Left lung (tissue), 14 donors: ENCODE measurements at places on chromosomes 11 and 22. TPM values are rescaled to one million over a fixed set of nuclear protein-coding genes. Genes with fewer than 3 reads are reported as not detected.

The MUC5AC gene
- total RNA-seq, result not detected

The BDNF gene
- total RNA-seq, result 1.2 TPM

The SMC1B gene
- 0.10 TPM for total RNA-seq

The UPK3A gene
- total RNA-seq, result not detected

The ANO5 gene
- 4.6 TPM for total RNA-seq

The PHOX2A gene
- not detected for total RNA-seq

The CECR2 gene
- total RNA-seq, result 9.9 TPM

The AIFM3 gene
- 6.5 TPM for total RNA-seq

The C22orf31 gene
- total RNA-seq, result not detected

The PGAP2 gene
- total RNA-seq, result 19.5 TPM

The P2RY6 gene
- 4.8 TPM for total RNA-seq

The TRIM5 gene
- 50.6 TPM for total RNA-seq

DNA sequence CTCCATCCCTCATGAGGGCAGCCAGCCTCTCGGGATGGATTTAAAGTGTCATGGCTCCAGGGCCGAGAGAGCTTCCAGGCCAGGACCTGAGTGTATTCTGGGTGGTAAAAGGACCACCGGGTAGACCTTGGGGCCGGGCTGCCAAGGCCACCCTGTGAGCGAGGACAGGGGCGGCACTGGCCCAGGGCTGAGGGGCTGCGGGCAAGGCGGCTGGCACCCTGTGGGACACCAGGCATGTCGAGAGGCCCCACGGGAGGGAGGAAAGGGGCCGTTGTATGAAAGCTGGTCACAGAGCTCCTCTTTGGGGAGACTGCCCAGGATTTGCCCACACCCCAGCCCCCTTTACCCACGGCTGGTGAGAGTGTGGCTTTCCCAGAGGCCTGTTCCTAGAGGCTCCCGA lies 92.3 kb upstream of the RTL6 start:
- DNase-seq, result no peak

- no peak for DNase-seq
Measured at GRCh38 chr22:36116127-36116526, 44.4 kb downstream of the APOL3 start.

- no peak for DNase-seq
Measured at GRCh38 chr11:134155946-134156865, 67.6 kb downstream of the NCAPD3 start.

DNA sequence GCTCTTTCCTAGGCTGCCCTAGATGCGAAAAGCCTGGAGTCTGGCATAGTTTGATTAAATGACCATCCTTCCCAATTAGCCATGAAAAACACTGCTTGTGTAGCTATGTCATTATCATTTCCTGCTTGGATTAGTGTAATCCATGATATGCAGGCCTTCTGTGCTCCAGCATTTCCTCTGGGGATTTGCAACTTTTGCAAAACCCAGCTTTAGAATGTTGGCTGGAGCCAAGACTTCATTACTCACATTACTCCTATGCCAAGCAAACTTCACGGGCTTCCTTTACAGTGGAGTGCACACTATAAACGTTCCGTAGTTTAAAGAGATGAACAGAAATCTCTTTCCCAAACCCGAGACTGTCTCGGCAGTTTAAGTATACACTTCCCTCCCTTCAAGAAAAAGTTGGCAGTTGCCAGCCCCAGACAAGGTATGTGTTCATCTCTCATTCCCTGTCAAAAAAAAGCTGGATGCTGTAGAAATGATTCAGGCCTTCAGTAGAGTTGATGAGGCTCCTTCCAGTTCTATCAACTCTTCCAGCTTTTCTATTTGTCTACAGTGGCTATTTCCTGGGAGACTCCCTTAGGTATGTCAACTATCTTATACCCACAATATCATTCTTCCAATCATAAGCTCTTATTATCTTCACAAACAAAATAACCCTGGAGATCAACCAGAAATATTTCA lies 180.0 kb downstream of the MAML2 start:
- DNase-seq, result peak; percentile 90

DNA sequence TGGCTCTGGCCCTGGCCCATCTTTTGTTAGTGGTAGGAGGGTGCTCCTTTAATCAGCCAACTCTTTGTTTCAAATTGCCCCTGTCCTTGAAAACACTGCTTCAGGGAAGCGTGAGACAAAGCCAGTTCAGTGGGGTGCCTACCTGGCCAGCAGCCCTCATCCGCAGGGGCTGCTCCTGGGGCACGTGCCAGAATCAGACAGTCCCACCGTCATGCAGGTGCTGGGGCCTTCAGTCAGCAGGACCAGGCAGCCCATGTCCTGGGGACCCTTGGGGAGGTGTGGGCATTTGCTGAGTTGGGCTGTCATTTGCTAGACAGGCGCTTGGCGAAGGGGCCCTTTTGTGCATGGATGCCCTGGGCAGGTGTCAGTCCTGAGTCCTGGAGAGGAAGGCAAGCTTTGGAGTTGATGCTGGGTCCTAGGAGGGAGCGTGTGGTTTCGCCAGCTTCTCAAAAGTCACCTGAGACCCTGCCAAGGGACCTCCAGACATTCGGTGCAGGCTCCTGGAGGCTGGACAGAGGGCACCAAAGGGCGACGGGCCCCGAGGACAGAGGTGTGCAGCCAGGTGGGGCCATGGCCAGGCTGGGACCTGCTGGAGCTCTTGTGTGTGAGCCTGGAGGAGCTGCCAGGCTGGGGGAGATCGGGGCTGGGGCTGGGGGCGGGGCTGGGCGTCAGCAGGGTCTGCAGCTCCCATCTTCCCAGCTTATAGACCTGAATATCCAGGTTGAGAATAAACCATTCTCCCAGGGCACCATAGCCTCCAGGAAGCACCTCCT lies 15.0 kb upstream of the RTN4R start:
- DNase-seq, result no peak

DNA sequence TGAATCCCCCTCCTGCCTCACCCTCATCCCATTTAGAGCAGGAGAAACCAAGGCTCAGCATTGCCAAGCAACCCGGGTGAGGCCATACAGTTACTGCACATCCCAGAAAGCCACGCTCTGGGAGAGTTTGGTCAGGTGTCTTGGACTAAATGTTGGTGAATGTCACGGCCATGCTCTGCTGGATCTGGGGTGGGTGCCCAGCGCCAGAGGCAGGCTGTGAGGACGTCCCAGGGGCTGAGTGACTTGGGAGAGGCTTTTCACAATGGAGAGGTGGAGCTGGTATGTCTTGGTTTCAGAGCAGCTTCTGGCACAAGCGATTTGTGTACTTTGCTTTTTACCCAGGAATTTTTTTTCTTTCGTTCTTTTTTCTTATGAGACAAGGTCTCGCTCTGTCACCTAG lies 6.6 kb downstream of the SERHL2 start:
- no peak for DNase-seq

DNA sequence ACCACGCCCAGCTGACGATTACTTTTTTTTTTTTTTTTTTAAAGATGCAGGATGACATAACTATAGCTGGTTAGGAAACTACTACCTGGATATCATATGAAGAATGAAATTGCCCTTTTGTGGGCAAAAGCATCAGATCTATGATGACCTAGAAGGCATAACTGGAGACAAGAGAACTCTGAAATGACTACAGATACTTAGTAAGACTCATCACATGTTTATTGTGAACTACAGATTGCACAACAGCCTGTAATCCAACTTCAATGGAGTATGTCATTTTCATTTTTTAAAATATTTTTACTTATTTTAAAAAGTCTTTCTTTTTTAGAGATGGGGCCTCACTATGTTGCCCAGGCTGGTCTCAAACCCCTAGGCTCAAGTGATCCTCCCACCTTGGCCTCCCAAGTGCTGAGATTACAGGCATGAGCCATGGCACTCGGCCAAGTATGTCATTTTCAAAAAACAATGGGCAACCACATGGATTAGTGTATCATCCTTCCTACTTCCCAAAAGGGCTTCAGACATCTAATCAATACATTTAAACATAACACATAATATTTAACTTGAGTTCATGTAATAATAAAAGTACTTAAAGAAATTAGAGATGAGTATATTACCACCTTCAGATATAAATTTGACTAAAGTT lies 3.3 kb downstream of the MTMR2 start:
- no peak for DNase-seq

DNA sequence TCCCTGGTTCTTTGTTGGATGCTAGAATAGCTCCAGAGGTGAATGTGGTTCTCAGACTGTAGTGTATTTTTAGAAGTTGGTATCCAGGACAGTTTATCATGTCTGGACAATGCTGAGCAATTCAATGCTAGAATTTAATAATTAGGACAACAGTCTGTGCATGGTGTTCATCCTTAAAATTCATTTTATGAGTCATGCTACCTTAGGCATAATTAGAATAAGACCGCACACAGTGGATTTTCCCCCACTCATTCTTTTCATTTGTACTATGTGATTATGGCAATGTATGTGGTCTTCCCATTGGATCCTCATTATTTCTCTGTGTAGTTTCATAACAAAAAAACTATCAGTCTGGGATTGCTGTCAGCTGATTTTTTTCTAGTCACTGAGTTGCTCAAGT lies 196.7 kb downstream of the ARHGAP42 start:
- no peak for DNase-seq

GRCh38 chr11:76361374-76361773 lies 19.6 kb downstream of the THAP12 start:
- DNase-seq, result no peak

- DNase-seq, result no peak
Measured at GRCh38 chr11:1557051-1557884, 14.8 kb downstream of the DUSP8 start.

GRCh38 chr11:79675081-79675480 lies 234.3 kb upstream of the TENM4 start:
- DNase-seq, result no peak

DNA sequence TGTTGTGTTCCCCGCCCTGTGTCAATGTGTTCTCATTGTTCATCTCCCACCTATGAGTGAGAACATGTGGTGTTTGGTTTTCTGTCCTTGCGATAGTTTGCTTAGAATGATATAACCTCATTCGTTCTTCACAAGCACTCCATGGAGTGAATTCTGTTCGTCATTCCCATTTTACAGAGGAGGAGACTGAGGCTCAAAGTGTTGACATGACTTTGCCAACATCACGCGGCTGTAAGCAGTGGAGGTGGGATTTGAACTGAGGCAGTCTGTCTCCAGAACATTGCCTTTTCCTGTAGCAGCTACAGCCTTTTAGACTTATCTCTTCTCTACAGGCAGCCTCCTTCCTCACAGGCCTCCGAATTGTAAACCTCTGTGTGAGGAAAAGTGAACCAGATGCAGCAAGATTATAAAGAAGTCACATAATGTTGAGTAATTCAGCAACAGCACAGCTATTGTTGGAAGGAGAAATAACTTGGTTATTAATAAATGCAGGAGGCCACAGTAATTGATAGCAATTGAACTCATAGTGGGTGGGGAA lies 74.6 kb downstream of the MYO18B start:
- DNase-seq, result no peak

GRCh38 chr11:87307101-87307500 lies 269.4 kb downstream of the TMEM135 start:
- DNase-seq, result no peak

- no peak for DNase-seq
Measured at GRCh38 chr22:39446239-39446721, 10.5 kb upstream of the MGAT3 start.

GRCh38 chr11:87463486-87464102 lies 425.9 kb downstream of the TMEM135 start:
- DNase-seq, result peak; percentile 13

GRCh38 chr22:46142548-46143490 lies 7.5 kb upstream of the PPARA start:
- DNase-seq, result no peak

DNA sequence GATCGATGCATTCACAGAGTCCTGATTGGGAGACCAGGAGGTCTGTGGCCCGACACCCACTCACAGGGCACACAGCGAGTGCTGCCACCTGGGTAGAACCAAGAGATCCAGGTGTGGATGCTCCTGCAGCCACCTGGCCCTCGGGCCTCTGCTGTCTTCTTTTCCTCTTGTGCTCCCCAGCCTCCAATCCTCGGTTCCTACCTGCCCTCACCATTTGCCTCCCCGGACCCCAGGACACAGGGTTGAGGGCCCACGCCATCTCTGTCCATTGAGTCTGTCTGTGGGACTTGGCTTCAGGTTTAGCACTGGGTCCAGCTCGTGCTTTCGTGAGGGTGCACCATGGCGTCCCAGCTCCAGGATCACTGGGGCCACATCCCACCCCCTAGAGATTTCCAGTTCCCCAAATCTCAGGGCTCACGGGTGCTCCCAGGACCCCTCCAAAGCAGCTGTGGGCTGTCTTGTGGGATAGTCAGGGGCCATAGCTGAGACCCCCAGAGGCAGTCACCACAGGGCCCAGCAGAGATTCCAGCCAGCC lies 591.1 kb downstream of the BRD1 start:
- no peak for DNase-seq

GRCh38 chr22:21603973-21604372 lies 25.8 kb downstream of the YDJC start:
- no peak for DNase-seq

DNA sequence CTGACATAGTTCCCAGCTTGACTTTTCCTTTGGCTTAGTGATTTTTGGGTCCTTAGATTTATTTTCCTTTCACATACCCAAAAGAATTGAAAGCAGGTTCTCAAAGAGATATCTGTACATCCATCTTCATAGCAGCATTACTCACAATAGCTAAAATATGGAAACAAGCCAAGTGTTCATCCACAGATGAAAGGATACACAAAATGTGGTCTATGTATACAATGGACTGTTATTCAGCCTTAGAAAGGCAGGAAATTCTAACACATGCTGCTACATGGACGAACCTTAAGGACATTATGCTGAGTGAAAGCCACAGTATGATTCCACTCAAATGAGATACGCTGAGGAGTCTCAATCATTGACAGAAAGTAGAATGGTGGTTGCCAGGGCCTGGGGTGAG lies 171.8 kb downstream of the IGLL1 start:
- no peak for DNase-seq

- peak; percentile 56 for DNase-seq
Measured at GRCh38 chr11:60951904-60952741, at the start of gene SLC15A3. Gene SLC15A3 (minus strand): TSS chr11:60952176. CDS start chr11:60951551, 625 bp downstream.

GRCh38 chr11:44188643-44189042 lies 93.2 kb downstream of the EXT2 start:
- no peak for DNase-seq

DNA sequence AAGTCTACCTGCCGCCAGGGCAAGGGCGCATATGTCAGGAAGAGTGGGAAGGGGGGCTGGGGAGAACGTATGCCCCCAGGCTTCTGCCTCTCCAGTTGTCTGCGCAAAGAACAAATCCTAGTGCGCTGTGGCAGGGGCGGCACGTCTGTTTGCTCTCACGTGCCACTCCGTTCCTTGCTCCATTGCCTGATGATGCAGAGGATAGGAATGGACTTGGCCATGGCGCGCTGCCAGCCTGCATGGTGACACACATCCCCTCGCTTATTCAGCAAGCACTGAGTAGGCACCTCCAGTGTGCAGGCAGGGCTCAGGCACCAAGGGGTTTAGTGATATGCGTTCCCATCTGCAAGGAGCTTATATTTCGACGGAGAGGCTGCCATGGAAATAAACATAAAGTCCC lies 45.4 kb upstream of the SLC22A12 start:
- no peak for DNase-seq

GRCh38 chr22:19749876-19750275 lies 10.7 kb upstream of the TBX1 start:
- DNase-seq, result no peak

GRCh38 chr22:49300951-49301397 lies 526.7 kb downstream of the BRD1 start:
- DNase-seq, result no peak
